Common myeloid progenitor, CD34-positive (primary cell): ENCODE measurements at places on chromosomes 2 and 18.

DNA sequence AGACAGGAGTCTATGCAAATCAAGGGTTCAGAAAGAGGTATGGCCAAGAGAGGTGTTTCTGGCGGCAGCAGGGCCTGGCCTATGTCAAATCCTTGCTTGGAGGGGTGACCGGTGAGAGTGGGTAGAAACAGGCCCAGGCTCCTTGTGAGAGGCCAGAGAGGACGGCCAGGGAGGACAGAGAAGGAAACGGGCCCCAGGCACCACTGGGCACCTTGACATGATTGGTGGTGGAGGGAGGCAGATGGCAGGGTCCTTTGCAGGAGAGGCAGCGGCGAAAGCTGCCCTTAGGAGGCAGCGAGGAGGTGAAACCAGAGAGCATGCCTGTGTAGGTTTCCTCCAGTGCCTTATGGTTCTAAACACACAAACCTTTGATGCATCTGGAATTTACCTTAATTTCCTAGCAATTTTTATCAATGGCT lies 6.2 kb downstream of the RAMP1 start:
- no peak for DNase-seq

- no peak for DNase-seq
Observed at GRCh38 chr2:222424276-222424728, at the start of gene SGPP2. TSS of gene SGPP2 (plus strand) at chr2:222424543. CDS start at chr2:222424603, 60 bp downstream.

GRCh38 chr18:47263430-47264307 lies 12.2 kb upstream of the SKOR2 start:
- DNase-seq, result no peak

- DNase-seq, result no peak
Observed at GRCh38 chr2:7895289-7895688, 786.6 kb upstream of the ID2 start.

- no peak for DNase-seq
Observed at GRCh38 chr2:217186668-217187159, 326.9 kb upstream of the TNP1 start.

DNA sequence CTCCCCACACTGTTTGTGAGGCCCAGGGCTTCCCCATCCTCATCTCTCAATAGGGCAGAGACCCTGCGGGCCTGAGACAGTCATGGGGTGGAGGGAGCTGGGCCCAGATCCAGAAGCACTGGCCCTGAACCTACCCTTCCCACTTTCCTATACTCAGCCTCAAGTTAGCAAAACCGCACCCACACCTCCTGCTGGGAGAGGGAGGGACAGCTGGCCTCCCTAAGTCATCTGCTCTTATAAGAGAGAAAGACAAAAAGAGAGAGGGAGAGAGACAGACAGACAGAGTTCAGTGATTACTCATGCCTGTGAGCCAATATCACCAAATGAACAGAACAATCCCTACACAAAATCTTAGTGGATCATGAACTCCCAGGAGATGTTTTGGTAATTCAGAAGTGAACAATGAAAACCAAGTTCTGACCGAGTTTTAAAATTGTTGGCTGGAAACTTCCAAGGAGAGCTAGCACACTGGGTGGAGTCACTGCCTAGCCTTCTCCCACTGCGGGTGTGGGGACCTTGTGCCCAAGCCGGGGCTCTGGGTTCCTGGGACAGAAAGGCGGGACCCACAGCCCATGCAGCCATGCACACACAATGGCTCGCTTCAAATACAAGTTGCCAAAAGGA lies 130.5 kb downstream of the PXDN start:
- no peak for DNase-seq

- DNase-seq, result no peak
Observed at GRCh38 chr2:98505971-98506664, 61.5 kb downstream of the INPP4A start.

DNA sequence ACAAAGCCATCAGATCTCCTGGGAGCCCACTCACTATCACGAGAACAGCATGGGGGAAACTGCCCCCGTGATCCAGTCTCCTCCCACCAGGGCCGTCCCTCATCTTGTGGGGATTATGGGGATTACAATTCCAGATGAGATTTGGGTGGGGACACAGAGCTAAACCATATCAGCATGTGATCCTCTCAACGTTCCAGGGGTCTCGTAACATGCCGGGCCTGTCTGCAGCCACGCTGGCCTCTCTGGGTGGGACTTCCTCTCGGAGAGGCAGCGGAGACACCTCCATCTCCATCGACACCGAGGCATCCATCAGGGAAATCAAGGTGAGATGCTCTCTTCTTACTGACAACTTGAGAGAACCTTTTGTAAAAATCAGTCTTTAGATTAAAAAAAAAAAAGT lies 49.6 kb upstream of the RBM44 start:
- no peak for DNase-seq

DNA sequence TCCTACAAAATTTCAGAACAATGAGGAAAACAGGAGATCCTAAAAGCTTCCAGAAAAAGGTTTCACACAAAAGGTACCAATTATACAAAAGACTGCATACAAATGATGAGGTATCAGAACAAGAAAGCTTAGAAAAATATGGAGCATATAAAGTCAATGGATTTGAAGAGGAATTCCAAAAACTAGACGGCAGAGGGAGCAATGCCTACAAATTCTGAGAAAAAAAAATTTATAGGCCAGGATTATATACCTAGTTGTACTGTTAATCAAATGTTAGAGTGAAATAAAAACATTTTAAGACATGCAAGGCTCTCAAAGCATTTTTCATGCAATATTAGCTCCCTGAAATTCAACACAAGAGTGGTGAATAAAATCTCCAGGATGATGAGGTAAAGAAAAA lies 106.2 kb downstream of the ZRANB3 start:
- no peak for DNase-seq

DNA sequence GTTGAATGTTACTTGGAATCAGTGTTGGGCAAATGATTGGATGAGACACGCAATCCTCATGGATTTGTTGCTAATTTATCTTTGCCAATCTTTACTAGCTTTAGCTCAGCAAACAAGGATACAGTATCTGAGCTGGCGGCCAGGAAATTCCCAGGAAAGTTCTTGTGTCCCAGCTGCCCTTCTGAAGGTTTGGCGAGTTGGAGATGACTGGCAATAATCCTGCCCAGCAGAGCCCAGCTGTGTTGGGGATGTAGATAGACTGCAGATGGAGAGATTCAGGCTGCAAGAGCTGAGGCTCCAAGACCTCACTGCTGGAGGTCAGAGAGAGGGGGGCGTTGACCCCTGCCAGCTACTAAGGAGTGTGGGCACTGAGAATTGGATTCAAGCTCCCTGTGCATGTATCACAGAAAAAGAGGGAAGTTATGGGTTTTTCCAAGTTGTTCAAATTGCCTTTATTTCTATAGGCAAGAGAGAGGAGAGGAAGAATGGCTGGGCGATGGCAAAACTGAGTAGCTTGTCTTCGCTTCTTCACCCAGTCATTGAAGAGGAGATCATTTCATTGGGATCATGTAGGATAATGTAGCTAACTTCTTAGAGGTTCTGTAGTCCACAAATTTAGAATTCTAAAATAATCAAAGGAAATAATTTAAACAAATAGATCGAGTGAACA lies 506.8 kb upstream of the LRATD1 start:
- no peak for DNase-seq

DNA sequence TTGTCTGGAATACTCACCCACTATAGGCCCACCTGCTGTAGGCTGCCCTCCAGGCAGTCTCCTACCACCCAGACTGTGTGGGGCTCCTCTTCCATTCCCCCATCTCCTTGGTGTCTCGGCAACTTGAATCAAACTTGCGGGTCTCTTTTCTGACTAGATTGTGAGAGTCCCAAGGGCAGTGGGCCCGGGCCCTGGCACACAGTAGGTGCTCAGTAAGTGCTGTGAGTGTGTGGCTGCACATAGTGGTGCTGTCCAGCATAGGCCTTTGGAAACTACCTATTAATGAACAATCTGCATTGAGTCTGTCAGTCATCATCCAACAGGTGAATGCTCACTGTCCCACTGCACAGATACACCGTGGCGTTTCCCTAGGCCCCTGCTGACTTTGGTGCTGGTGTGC lies 43.6 kb upstream of the ASB1 start:
- no peak for DNase-seq

GRCh38 chr18:44889111-44889510 lies 208.4 kb downstream of the SETBP1 start:
- DNase-seq, result peak; percentile 46

GRCh38 chr2:73415906-73416305 lies 30.3 kb downstream of the ALMS1 start:
- DNase-seq, result no peak

GRCh38 chr18:70075906-70076305 lies 128.2 kb upstream of the CD226 start:
- DNase-seq, result no peak

DNA sequence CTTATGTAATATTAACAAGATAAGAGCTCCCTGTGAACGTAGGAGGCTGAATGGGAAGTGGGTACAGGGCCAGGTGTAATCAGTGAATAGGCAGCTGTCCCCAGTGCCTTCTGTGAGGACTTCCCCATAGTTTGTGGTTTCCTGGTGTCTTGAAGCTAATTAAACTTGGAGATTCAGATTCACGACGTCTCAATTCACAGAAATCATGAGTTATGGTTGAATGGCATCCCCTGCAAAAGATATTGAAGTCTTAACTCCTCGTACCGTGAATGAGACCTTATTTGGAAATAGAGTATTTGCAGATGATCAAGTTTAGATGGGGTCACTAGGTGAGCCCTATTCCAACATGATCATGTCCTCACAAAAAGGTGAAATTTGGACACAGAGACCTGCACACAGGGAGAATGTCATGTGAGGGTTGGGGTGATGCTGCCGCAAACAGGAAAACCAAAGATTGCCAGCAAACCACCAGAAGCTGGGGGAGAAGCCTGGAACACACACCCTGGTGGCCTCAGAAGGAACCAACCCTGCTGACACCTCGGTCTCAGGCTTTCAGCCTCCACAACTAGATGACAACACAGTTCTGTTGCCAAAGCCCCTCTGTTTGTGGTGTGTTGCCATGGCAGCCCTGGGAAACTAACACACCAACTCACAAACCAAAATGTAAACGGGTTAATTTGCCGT lies 13.2 kb downstream of the ARL4C start:
- peak; percentile 99 for DNase-seq

GRCh38 chr2:33673937-33674336 lies 74.8 kb upstream of the FAM98A start:
- DNase-seq, result peak; percentile 12

GRCh38 chr2:101823347-101823791 lies 125.9 kb downstream of the MAP4K4 start:
- DNase-seq, result peak; percentile 75

DNA sequence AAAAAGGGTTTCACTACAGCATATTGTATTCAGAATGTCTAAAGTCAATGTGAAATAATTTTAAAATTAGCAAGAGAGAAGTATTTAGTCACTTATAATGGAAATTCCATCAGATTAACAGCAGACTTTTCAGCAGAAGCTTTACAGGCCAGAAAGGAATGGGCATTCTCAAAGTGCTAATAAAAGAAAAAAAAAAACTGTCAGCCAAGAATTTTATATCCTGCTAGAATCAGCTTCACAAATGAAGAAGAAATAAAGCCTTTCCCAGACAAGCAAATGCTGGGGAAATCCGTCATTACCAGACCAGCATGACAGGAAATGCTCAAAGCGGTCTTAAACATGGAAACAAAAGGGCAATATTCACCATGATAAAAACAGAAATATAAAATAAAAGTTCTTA lies 18.8 kb downstream of the LMAN1 start:
- no peak for DNase-seq

DNA sequence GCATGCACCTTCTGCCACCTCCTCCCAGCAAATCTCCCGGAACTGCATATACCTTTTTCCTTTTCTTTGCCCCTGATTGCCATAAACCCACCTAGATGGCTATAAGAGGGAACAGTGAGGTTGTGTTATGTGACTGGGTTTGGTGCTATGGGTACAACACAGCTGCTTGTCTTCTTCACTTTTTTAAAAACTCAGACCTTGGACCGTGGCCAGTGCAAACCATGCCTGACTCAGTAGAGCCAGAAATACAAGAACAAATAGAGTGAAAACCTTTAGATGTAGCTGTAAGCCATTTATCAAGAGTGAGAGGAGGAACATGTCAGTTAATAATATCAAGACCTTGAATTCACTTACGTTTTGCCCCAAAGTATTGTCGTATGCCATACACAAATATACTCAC lies 267.4 kb upstream of the CHAC2 start:
- DNase-seq, result no peak
